ENCODE measurements at places on chromosomes 13 and 19. TPM values are rescaled to one million over a fixed set of nuclear protein-coding genes. Genes with fewer than 3 reads are reported as not detected.

The KLHL1 gene
- not detected for total RNA-seq

The PNMA8B gene
- 5.2 TPM for total RNA-seq

DNA sequence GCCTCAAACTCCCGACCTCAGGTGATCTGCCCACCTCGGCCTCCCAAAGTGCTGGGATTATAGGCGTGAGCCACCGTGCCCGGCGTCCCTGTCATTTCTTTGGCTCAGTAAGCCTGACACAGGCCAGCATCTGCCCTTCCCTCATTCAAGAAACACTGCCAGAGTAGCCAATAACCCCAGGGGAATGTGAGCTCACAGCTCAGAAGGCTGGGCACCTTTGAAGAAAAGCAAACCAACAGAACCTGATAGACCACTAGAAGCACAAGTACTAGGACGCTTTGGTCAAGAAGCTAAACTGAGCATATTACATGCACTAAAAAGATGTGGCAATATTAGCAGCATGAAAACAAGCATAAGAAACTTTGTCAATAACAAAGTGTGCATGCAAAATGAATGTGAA is 14.2 kb downstream of the SIGLEC5 start:
- no peak overlapping the region for H3K4me3 ChIP-seq
- H3K27ac ChIP-seq = no peak overlapping the region
- DNase-seq = no peak
- no peaks in the 10 kb centered on the region for H3K4me1 ChIP-seq
- no peaks in the 10 kb centered on the region for H3K36me3 ChIP-seq

DNA sequence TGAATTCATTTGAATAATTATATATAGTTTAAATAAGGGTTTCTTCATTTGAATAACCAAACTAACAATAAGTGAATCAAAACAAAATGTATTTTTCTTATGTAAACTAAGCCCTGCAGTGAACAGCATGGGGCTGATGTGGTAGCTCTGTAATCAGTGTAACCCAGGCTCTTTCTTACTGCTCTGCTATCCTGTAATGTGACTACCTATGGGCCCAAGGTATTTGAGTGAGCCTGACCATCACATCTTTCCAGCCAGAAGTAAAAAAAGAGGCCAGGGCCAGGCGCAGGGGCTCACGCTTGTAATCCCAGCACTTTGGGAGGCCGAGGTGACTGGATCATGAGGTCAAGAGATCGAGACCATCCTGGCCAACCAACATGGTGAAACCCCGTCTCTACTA is 494.6 kb downstream of the DCT start:
- no peak for DNase-seq
- no peaks in the 10 kb centered on the region for H3K4me1 ChIP-seq
- no peak overlapping the region for H3K4me3 ChIP-seq
- H3K36me3 ChIP-seq = no peaks in the 10 kb centered on the region

GRCh38 chr13:64709079-64709478 is 2521.1 kb downstream of the PCDH9 start:
- no peak overlapping the region for H3K4me3 ChIP-seq
- no peak overlapping the region for H3K27ac ChIP-seq

- H3K4me1 ChIP-seq = peaks cover 10% of the 10 kb centered on the region
- no peaks in the 10 kb centered on the region for H3K36me3 ChIP-seq
- H3K27ac ChIP-seq = peak overlapping the region; percentile 68
- no peak for DNase-seq
- H3K4me3 ChIP-seq = no peak overlapping the region
- H3K27me3 ChIP-seq = no peaks in the 10 kb centered on the region
These were observed 56.6 kb downstream of the MBNL2 start for GRCh38 chr13:97278435-97279411.

DNA sequence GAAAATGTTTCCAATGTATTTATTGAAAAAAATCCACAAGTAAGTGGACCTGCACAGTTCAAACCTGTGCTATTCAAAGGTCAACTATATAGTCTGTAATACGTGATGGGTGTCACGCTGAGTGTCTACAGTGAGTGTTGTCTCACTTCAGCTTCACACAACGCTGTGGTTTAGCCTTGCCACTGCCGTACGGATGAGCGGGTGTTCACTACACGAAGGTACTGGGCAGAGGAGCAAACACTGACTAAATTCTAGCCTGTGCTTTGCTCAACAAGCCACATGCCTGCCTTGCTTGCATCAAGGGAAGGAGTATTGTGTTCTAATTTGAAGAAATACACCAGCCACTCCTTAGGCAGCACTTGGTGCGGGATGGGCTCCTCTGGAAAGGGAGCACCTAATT is 3.4 kb upstream of the FFAR3 start:
- no peak overlapping the region for H3K4me3 ChIP-seq
- H3K36me3 ChIP-seq = no peaks in the 10 kb centered on the region
- no peaks in the 10 kb centered on the region for H3K27me3 ChIP-seq
- H3K4me1 ChIP-seq = no peaks in the 10 kb centered on the region
- DNase-seq = no peak
- no peak overlapping the region for H3K27ac ChIP-seq

DNA sequence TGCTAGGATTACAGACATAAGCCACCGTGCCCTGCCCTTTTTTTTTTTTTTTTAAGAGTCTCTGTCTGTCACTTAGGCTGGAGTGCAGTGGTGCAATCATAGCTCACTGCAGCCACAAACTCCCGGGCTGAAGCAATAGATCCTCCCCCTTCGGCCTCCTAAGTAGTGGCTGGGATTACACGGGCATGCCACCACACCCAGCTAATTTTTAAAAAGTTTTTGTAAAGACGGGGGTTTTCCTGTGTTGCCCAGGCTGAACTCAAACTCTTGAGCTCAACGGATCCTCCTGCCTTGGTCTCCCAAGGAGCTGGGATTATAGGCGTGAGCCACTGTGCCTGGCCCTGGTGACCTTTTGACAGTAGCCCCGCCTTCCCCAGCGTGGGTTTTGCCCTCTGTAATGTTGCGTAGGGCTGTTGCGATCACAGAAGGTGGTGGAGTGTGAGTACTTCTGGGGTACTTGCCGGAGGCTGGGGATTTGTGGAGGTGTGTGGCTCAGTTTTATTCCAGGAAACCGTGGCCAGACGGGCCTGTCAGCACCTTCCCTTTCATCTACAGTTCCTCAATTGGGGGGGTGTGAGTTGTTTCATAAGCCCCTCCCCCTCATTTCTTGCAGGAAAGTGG is 11.6 kb upstream of the RETN start:
- H3K27ac ChIP-seq = no peak overlapping the region
- no peaks in the 10 kb centered on the region for H3K36me3 ChIP-seq
- H3K27me3 ChIP-seq = no peaks in the 10 kb centered on the region
- H3K4me3 ChIP-seq = no peak overlapping the region
- H3K4me1 ChIP-seq = no peaks in the 10 kb centered on the region

DNA sequence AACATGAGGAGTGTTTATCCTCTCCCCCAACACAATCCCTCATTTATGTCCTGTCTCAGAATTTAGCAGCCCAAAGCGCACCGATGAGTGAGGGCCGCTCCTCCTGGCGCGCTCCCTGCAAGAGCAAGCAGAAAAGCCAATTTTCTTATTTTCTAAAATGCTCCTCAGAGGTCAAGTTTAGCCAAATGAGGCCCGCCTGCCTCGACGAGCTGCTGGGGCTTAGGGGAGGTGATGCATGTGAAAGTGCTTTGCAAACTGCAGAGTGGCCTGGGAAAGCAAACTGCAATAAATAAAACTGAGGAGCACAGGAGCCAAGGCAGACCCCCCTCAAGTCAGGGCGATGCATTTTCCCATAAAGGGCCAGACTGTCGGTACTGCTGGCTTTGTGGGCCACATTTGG is 29.0 kb downstream of the CAPS start:
- no peak overlapping the region for H3K4me3 ChIP-seq
- H3K27me3 ChIP-seq = no peaks in the 10 kb centered on the region
- peaks cover 4% of the 10 kb centered on the region for H3K36me3 ChIP-seq
- H3K27ac ChIP-seq = no peak overlapping the region

DNA sequence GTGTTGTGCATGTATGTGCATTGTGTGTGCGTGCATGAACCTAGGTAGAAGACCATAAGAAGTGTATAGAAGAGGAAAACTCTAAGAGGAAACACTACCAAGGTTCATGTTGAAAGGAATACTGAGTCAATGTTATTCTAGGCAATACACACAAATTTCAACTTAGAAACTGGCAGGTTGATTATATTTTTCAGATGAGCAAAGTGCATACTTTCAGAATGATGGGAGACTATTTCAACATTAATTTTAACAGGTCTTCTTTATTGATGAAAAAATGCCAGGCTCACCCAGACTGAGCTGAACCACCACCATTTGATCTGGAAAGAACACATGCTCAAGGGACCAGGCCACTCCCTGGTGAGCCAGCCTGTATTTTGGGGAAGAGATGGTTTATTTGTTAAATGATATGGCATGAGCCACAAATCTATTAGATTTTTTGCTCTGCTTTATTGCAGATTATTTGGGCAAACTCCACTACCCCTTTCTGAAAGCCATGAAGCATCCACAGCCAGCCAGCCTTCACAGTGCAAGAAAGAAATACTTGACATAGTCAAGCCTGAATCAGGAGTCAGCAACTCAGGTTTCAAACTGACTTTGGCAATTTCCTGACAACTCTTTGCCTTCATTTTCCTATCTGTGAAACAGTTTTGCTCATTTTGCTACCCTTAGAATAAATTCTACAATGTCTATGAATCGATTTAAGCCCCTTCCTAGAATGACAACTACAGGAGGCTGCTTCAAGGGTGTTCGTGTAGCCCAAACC is 368.9 kb downstream of the COG6 start:
- H3K27ac ChIP-seq = no peak overlapping the region
- no peaks in the 10 kb centered on the region for H3K27me3 ChIP-seq
- no peaks in the 10 kb centered on the region for H3K4me1 ChIP-seq
- DNase-seq = no peak
- no peak overlapping the region for H3K4me3 ChIP-seq

- no peaks in the 10 kb centered on the region for H3K27me3 ChIP-seq
- no peak for DNase-seq
- no peak overlapping the region for H3K4me3 ChIP-seq
- no peak overlapping the region for H3K27ac ChIP-seq
- H3K4me1 ChIP-seq = no peaks in the 10 kb centered on the region
These were observed 13.0 kb downstream of the BRME1 start for GRCh38 chr19:13892870-13893269.

DNA sequence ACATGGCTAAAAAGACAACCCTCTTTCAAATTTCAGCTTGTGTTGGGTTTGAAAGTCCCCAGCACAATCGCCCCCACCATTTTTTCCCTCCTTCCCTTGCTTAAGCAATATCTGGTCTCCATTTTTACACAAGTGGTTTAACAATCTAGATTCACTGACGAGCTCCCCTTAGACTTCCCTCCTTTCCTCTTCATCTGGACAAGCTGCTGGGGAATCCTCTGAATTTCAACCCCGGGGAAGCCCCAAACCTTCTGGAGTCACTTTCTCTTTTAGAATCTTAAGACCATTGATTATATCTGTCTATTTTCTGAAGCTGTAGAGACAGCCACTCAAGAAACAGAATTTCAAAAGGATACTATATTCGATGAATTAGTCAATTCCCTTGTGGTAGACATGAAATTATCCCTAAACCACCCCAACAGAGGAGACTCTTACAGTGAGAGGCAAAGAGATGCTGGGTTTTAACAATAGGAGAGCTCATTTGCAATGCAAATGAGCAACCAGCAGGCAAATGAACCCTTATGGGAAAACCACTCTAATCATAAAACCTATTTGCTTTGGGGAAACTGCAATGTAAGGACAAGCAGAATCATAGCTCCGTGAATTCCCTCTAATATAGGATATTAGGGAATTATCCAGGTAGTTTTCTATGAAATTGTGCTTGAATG is 78.9 kb downstream of the TEX26 start:
- no peak overlapping the region for H3K27ac ChIP-seq
- H3K4me3 ChIP-seq = no peak overlapping the region
- no peaks in the 10 kb centered on the region for H3K4me1 ChIP-seq
- no peak for DNase-seq
- H3K27me3 ChIP-seq = no peaks in the 10 kb centered on the region
- H3K36me3 ChIP-seq = no peaks in the 10 kb centered on the region

- no peaks in the 10 kb centered on the region for H3K4me1 ChIP-seq
- no peak overlapping the region for H3K27ac ChIP-seq
- no peak for DNase-seq
- no peaks in the 10 kb centered on the region for H3K27me3 ChIP-seq
- H3K36me3 ChIP-seq = no peaks in the 10 kb centered on the region
- no peak overlapping the region for H3K4me3 ChIP-seq
These were observed 318.4 kb upstream of the MAB21L1 start for GRCh38 chr13:35794734-35795389.
